Inflammatory macrophage treated with lipopolysaccharide for 4 hours (primary cell): ENCODE measurements at places on chromosomes 5 and 9.

- no peak for DNase-seq
Measured at GRCh38 chr9:12680757-12681156, 12.4 kb upstream of the TYRP1 start.

DNA sequence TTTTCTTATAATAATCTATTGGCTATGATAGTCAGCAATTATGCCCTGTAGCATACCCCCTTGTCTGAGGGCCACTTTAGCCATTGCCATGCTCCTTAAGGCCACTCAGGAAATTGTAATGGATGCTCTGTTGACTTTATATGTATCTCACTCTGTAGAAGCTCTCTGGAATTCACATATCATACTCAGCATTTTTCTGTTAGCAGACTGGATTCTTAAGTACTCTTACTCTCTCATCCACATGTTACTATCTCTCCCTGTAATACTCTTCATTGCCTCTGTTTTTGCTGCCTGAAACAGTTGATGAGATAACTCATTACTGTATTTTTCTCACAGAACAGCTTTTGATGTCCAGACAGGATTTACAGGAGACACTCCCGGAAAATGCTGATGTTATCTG, 24.2 kb downstream of the TMEM232 start:
- no peak for DNase-seq

- DNase-seq: no peak
Measured at GRCh38 chr5:73286896-73287295, 113.9 kb downstream of the TMEM174 start.

DNA sequence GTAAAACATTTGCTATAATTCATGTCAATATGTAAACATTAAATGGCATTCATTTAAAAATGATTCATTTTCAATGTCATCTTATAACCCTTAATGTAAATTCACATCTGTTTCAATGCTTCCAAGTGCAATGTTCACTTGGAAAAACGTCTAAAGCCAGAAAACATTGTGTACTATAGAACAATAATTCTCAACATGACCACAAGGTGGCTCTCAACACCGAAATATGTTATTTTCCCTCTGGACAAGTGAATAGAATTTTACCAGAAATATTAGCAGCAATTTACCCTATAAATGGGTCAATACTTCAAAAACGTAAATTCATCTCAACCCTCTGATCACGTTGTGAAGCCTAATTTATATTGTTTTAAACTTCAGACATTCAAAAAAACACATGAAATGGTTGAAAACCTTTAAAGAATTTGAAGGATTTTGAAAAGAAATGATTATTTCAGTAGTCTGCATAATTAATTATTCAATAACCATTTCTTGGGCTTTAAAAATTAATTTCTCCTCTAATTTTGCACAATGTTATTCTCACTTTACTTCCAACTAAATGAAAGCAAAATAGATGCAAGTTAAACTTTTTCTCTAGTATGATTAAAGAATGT, 11.0 kb downstream of the CDH10 start:
- peak; percentile 46 for DNase-seq

GRCh38 chr9:137236238-137236935, 4.7 kb upstream of the TUBB4B start:
- peak; percentile 81 for DNase-seq

DNA sequence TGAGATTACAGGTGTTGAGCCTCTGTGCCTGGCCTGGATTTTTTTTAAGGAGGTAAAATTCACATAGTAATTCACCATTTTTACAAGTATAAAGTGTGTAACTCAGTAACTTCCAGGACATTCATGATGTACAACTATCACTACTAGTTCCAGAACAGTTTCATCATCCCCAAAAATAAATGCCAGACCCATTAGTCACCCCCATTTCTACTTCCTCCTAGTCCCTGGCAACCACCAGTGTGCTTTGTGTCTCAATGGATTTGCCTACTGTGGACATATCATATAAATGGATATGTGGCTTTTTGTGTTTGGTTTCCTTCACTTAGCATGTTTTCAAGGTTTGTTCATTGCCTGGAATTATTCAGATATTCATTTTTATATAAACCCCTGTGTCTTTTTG, 72.5 kb upstream of the PANK3 start:
- DNase-seq: peak; percentile 82
